ENCODE measurements at places on chromosomes 4 and X.

- DNase-seq: peak; percentile 53
Measured at GRCh38 chrX:38929966-38930421, 128.7 kb downstream of the MID1IP1 start.

DNA sequence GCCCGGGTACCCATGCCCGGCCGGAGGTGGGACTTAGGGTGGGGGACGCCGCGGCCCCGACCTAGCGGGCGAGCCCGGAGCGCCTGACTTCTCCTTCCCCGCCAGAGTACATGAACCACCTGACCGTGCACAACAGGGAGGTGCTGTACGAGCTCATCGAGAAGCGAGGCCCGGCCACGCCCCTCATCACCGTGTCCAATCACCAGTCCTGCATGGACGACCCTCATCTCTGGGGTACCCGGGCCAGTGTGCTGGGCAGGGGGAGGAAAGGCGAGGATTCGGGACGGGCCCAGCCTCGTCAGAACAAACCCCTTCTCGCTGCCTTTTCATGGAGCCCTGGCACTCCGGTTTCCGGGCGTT lies 622 bp downstream of the TAFAZZIN start:
- peak; percentile 58 for DNase-seq

- DNase-seq: no peak
Measured at GRCh38 chr4:14837860-14838259, 164.4 kb upstream of the CPEB2 start.

DNA sequence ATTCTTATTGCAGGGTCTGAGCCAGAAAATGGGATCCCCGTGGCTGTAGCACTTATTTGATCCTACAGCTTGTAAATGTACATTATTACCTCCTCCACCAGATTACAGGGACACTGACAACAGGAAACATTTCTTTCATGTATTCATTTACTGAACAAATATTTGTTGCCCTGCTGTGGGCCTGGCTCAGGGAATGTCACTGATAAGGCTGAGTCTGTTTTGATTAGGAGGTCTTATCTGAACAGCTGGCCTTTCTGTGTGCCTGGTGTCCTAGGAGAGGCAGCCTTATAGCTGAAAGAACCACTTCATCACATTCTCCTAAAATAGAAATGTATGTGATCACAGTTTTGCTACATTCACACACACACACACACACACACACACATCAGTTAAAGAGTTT lies 45.5 kb upstream of the PROM1 start:
- no peak for DNase-seq

DNA sequence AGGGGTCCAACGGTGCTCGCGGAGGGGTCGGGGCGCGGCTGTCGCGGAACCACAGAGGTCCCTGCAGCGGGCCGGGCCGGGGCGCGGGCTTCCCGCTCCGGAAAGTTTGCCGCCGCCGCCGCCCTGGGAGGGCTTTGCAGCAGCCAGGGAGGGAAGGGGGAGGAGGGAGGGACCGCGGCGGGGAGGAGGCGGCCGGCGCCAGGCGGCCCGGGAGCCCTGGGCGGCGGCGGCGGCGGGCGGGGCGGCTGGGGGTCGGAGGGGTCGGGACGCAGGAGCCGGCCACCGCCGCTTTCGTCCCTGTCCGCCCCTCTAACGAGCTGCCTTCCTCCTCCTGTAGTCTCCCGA lies 375 bp downstream of the FGFR3 start:
- peak; percentile 12 for DNase-seq

- DNase-seq: no peak
Measured at GRCh38 chrX:63581398-63581797, 203.6 kb downstream of the ARHGEF9 start.

GRCh38 chr4:145525291-145525740 lies 43.7 kb downstream of the SMAD1 start:
- peak; percentile 55 for DNase-seq

GRCh38 chrX:330726-331150 lies 12.1 kb upstream of the GTPBP6 start:
- DNase-seq: no peak

- no peak for DNase-seq
Measured at GRCh38 chrX:94742772-94743171, 1068.8 kb downstream of the FAM133A start.

GRCh38 chr4:53905941-53906377 lies 158.4 kb downstream of the CHIC2 start:
- DNase-seq: peak; percentile 64

DNA sequence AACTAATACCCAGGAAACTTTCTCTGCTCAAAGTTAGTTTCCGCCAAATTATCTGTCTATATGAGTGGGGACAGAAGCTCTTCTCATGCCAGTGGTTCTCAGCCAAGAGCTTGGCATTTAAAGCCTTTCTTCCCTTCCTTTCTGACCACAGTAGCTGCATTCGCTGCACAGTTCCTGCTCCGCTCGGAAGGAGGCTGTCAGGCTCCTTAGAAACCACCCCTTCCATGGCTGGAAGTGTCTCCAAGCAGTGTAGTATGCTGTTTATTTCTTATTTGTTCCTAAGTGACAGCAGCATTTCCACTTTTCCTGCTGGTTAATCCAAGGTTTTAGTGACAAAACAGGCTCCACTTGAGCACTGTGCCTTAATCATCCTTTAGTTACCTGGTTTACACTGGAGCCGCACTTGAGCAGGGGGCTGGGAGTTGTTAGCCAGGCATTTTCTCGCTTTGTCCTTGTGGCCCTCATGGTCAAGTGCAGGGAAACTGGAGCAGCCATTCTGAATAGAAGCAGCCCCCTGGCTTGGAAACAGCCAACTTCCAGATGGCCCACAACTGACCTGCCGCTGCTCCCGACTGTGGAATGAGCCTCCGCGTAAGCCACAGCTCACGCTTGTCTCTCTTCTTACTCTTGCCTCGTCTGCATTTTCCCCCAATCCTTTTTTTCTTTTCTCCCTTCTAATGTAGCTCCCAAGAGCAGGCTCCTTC lies 739.4 kb upstream of the TENM3 start:
- DNase-seq: no peak

DNA sequence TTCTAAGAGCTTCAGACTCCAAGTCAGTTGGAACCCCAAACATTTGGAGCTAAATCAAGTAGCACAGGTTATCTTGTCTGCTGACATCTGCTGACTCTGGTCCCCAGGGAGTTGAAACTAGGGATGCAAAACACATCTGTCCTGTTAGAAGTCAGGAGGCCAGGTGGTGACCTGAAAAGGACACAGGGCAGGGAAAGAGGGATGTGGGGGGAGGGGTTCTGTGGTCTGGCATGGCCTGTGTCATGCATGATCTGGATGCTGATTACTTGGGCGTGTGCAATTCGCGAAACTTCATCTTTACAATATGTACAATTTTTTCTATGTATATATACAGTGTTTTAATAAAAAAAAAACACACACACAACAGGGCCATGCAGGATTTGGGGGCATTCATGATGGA lies 55.3 kb downstream of the FHDC1 start:
- DNase-seq: no peak

GRCh38 chr4:76125816-76126215 lies 22.4 kb downstream of the NUP54 start:
- no peak for DNase-seq

DNA sequence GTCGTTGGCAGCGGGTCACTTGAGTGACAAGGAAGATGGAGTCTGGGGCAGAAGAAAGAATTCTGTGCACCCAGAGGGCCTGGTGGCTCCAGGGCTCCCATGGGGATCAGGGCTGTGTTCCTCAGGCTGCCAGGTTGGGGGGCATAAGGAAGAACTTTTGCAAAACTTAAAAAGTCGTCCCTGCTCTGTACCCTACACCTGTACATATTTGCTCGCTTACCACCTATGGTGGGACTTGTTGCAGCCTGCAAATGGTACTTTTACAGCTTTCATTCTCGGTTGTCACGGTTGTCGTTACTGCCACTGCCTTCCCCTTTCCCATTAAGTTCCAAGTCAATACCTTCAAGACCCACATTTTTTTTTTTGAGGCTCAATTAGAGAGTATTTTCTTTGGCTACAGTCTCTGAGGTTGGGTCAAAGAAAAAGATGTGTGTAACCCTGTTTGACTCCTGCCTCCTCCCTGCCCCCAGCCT lies 9.1 kb downstream of the ARX start:
- DNase-seq: no peak

- peak; percentile 12 for DNase-seq
Measured at GRCh38 chrX:111719426-111720210, 38.6 kb downstream of the ALG13 start.

DNA sequence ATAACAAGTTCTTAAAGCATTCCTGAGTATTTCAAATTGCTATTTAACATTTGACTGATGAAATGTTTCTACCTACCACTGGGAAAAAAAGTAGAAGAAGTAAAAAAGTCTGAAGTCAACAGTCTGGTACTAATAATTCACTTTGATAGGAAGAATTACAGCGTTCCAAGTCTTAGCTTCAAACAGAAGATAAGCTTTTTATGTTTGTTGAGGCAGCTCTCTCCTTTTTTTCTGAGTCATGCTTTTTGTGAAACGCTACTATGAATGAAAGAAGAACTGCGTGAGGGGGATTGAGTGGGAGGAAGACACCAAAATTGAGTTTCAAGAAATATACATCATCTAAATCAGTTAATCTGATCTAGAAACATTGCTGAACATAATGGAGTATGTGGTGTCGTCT lies 13.0 kb upstream of the KDR start:
- DNase-seq: no peak

DNA sequence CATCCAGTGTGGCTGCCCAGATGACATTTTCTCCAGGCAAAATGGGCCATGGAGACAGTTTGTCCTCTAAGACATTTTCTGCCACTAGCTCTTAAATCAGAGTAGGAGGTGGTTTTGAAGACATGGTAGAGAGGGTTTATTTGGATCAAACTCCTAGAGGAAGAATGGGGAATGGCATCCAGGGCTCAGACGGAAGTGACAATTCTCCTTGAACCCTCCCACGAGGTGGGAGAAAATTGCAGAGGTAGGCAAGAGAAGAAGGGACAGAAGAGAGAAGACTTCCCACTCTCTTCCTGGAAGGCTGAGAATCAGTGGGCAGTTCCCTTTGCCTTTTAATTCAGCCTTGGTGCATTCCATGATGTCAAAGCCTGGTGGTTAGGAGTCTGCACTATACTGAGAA lies 194.0 kb downstream of the SMIM20 start:
- no peak for DNase-seq

- DNase-seq: no peak
Measured at GRCh38 chr4:17504081-17504480, 7.8 kb downstream of the QDPR start.

GRCh38 chr4:55547466-55547770 lies 709 bp upstream of the CLOCK start:
- no peak for DNase-seq

GRCh38 chr4:77073106-77073809 lies 2.5 kb downstream of the CCNI start:
- no peak for DNase-seq

- no peak for DNase-seq
Measured at GRCh38 chr4:44279469-44279868, 169.1 kb downstream of the KCTD8 start.

DNA sequence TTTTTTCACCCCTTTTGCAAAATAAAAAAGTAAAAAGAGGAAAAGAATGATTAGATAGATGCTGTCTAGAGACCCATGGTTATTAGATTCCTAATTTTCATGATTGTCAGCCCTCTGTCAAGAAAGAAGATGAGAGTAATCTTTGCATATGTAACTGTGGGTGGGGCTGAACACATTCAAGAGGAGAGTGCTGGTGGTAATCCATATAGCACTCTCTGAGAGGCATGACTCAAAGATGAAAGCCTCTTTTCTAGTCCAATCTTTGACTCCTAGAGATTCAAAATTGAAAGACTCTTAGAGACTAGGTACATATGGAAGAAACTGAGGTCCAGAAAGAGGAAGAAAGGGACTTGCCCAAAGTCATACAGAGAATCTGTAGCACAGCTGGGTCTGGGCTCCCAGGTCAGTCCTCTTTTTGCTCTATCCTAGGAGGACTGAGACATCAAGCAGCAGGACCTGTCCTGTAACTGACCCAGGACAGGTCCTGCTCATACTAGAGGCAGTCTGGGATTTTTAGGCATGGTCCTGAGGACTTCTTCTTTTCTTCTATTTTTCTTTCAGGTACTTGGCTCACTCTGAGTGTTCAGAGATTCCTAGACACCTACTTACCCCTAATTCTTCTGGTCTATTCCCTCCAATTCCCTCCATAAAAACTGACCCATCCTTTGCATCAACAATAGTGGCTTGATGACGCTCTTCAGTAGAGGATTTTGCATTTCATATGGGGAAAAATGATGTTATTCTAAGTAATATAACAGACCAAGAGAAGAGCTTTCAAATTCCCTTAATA lies 23.8 kb downstream of the VSIG4 start:
- no peak for DNase-seq

DNA sequence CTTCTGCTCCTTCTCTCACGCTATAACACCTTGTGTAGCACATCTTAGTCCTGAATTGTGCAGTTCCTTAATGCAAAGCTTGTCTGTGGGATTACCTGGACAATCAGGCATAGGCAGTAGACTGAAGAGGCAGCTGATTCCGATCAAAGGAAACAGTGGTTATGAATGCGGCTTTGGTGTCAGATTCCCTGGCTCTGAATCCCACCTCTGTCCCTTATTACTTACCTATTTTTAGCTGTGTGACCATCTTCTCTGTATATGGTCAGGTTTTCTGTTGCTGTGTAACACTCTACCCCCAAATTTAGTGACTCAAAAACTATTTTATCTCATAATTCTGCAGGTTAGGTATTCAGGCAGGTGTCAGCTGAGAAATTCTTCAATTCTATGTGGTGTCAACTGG lies 3.2 kb downstream of the ZBTB49 start:
- no peak for DNase-seq

- no peak for DNase-seq
Measured at GRCh38 chrX:794311-794710, 163.7 kb downstream of the SHOX start.

DNA sequence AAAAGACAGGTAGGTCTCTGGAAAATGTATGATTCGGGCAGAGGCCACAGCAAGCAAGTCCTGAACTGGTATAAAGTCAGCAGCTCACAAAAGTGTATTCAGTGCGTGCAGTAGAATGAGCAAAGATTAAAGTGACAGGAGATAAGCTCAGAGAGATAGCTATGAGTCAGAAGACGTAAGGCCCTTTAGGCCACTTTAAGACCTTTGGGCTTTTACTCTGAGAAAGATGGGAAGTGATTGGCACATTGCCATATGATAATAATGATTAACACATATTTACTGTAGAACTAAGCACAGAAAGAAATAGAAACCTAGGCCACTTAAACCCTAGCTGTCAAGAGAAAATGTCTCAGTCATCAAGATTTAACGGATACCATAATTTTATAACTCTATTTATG lies 51.7 kb downstream of the TBCK start:
- no peak for DNase-seq

DNA sequence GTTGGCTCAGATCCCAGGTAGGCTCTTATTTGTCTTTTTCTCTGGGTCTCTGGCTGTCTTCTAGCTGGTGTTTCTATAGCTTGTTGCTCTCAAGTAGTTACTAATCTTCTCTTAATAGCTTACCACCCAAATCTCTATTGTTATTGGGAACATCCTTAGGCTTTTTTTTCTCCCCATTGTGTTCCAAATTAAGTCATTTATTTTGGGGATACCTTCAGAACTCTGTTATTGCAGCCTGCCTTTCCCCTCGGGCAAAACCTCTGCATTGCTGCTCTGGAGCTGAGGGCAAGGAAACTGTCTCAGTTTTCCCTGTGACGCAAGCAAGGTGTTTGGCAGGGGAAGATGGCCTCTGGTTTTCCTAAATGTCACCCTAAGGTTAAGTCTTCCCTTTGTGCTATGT lies 338.1 kb upstream of the ZCCHC13 start:
- no peak for DNase-seq

GRCh38 chrX:30327762-30328161 lies 18.6 kb upstream of the NR0B1 start:
- no peak for DNase-seq
